ENCODE measurements at places on chromosomes 7 and 10.

DNA sequence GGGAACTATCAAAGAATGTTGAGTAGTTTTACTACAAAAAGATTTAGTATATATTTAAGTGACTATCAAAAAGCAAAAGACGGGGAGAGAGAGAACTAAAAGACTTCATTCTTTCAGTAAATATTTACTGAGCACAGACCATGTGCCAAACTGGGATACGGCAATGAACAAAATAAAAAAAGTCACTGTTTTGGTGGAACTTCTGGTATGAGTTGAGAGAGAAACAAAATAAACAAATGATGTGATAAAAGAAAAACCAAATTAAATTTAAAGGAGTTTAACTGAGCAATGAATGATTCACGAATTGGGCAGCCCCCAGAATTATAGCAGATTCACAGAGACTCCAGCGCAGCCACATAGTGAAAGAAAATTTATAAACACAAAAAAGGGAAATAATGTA is 17.8 kb upstream of the AKAP9 start:
- no peak for DNase-seq

- DNase-seq = no peak
Observed at GRCh38 chr10:125087897-125088215, 72.5 kb downstream of the CTBP2 start.

DNA sequence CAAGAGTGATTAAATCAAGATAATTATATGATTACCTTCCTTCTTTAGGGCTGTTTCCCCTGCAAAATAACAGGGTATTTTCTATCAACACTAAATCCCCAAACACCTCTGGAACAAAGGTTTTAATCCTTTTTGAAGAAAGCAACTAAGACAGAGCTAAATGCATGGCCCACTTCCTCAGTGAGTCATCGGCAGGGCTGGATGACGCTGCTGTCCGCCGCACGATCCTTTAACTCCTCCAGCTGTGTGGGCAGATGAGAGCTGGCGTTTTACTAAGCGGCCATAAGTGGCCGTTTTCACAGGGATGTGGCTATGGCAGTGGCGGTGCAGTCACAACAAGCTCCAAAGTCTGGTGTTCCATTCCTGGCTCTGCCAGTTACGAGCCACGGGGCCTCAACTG is 76.0 kb upstream of the C1QL3 start:
- no peak for DNase-seq

GRCh38 chr7:22633286-22633953 is 93.6 kb upstream of the IL6 start:
- no peak for DNase-seq

- DNase-seq = no peak
Observed at GRCh38 chr10:35216303-35216905, 89.8 kb downstream of the CREM start.

GRCh38 chr10:71966046-71967004 is 2.1 kb downstream of the CHST3 start:
- DNase-seq = no peak

- no peak for DNase-seq
Observed at GRCh38 chr10:102435529-102436233, 3.3 kb upstream of the CUEDC2 start.
